ENCODE measurements at places on chromosomes 13 and 19.

- no peak for DNase-seq
Observed at GRCh38 chr13:111099290-111099689, 15.8 kb upstream of the ARHGEF7 start.

DNA sequence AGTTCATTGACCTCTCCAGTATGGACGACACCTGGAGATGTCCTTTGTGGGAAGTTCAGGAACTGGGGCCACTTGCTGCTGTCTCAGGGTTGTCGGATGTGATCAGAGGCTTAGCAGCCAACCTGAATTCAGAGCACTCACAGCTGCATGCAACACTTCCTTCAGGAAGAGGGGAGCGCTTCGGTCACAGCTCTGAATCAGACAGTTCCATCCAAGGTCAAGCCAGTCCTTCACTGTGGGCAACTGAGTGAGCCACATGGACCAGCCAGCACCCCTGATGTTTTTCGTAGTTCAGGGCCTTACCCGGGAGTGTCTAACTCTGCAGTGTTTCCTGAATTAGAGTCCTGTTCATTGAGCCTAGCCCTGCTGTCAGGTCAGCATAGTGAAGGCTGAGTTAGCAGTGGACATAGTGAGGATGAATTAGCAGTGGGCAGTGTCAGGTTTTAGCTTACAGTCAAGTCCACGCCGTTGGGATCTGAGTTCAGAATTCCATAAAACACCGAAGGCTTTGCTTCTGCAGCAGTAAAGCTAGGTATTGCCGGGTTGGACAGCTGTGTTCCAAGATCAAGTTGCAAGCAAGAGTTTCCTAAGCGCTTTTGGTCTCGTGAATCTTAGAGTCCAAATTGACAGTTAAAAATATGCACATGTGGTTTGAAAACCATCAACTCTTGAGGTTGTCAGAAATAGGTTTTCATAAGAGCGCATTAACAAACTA lies 5.1 kb downstream of the ZNF555 start:
- DNase-seq: no peak

- no peak for DNase-seq
Observed at GRCh38 chr19:42532891-42533290, 4.6 kb upstream of the CEACAM1 start.

- no peak for DNase-seq
Observed at GRCh38 chr13:96646101-96646500, 348.2 kb downstream of the OXGR1 start.

DNA sequence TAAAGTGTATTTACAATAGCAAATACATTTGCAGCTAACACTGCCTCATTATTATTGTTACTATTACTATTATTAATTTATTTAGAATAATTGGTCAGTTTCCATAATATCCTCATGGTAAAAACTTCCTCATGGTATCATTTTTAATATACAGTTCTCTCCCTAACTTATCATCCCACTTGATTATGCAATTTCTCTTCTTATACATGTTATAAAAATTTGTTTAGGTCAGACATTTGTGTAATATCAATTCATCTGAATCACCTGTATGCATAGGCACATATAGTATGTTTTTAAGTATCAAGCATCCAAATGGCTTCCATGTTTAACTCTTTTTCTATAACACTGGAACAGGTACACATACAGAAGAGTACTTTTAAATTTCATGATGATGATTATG lies 210.8 kb upstream of the STARD13 start:
- DNase-seq: no peak

DNA sequence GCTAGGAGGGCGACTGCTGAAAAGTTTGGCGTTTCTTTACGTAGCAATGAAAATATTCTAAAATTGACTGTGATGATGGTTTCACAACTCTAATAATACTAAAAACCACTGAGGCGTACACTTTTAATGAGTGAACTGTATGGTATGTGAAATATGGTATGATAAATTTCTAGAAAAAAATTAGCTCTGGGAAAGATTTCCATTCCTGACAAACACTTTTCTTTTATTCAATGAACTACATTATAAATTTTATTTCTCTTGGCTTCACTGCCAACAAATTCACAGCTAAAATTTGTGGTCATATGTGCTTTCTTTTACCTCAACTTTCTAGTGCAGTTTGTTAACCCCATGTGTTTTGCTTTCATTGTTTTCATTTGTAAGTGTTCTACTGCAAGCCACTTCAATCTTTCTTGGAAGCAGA lies 11.1 kb downstream of the ZC3H13 start:
- no peak for DNase-seq

DNA sequence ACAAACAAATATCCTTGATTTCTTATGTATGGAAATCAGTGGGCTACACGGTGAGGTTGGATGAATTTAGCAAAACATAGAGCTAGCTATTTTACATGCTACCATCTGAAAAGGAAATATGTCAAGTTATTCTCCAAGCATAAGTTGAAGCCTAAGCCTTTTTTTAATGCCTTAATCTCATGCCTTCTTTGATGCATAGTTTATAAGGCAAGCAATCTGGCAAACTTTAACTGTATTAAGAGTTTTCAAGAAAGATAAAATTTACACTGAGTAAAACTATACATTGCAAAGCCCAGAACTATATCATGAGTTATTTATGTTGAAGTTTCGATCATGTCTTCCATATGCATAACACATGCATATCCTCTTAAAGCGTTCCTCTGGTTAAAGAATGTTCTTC lies 85.0 kb upstream of the ATXN8OS start:
- no peak for DNase-seq

- no peak for DNase-seq
Observed at GRCh38 chr13:69324090-69324886, 783.3 kb upstream of the ATXN8OS start.

- no peak for DNase-seq
Observed at GRCh38 chr13:60091573-60091972, 72.2 kb downstream of the DIAPH3 start.
